Ascending aorta (tissue), 2 donors: ENCODE measurements at places on chromosomes 3 and 15.

DNA sequence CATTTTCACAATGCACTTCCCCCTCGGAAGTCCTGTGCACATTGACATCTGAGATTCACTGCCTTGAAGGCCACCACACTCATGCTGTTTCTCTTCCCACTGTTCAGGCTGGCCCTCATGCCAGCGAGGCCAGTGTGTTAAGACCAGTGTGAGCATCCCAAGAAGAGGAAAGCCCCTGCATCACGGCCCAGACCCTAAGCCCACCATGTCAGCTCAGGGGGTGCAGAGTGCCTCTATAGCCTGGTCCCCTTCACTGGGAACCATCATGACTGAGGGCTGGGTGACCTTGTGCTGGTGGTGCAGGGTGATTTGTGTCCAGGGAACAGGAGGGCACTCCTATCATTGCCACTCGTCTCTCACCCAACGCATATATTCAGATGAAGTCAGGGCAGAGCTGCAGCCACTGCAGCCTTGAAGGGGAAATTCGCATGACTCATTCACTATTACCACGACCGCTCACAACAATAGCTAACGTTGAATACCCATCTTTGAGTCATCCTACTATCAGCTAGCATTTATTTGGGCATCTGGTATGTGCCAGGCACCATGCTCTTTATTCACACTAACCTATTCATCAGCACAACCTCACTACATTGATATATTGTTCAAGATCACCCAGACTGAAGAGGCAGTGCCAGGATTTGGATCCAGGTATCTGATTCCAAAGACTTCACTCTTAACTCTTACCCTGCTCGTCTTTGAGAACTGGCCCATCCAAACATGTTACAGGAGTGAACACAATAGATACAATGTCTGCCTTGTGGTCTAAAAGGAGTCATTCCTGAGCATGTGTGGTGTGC, 58.8 kb upstream of the SLC6A11 start:
- no peaks in the 10 kb centered on the region for H3K27me3 ChIP-seq
- H3K4me3 ChIP-seq: no peak overlapping the region
- no peak for DNase-seq

DNA sequence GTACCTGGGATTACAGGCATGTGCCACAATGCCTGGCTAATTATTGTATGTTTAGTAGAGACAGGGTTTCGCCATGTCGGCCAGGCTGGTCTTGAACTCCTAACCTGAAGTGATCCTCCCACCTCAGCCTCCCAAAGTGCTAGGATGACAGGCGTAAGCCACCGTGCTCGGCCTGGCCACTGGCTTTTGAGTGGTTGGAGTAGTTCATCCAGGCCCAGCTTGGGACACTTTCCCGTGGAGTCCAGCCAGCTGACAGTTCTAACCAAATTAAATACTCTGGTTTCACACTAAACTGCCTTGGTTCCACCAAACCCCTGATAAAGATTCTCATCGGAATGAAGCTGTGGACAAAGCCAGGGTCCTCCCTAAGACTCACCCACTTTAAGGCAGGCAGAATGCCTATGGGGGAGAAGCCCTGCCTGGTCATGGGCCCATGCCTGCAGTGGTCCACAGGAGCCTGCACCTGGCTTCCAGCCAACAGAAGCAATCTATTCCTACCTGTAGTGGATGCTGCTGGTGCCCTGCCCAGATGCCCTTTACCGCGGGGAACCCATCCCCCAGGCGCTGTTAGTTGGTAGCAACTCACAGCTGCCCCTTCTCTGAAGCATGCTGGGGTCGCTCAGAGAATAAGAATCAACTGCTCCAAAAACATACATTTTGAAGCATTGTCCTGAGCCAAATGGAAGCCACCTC, 5.2 kb upstream of the SLC28A1 start:
- H3K4me1 ChIP-seq: peaks cover 6% of the 10 kb centered on the region
- H3K4me3 ChIP-seq: no peak overlapping the region
- DNase-seq: no peak
- no peaks in the 10 kb centered on the region for H3K27me3 ChIP-seq

DNA sequence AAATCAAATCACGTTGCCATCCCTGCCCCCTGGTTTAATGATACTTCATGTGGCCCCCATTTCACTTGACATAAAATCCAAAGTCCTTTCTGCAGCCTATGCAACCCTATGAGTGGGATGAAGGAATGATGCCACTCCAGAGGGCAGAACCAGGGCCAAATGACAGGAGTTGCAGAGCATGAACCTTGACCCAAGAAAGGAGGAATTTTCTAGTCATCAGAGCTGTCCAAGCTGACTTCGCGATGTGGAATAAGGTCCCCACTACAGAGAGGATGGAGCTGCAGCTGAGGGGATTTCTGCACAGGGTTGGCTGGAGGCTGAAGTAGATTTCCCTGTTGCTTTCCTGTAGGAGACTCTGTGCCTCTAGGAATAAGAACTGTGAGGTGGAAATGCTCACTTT, 15.8 kb upstream of the EPHB3 start:
- no peak overlapping the region for H3K4me3 ChIP-seq
- no peaks in the 10 kb centered on the region for H3K36me3 ChIP-seq
- H3K27me3 ChIP-seq: no peaks in the 10 kb centered on the region
- DNase-seq: no peak

GRCh38 chr3:173865900-173866498, 468.5 kb downstream of the NLGN1 start:
- H3K4me3 ChIP-seq: no peak overlapping the region
- no peaks in the 10 kb centered on the region for H3K4me1 ChIP-seq
- no peaks in the 10 kb centered on the region for H3K27me3 ChIP-seq
- no peak overlapping the region for H3K27ac ChIP-seq
- H3K36me3 ChIP-seq: no peaks in the 10 kb centered on the region

DNA sequence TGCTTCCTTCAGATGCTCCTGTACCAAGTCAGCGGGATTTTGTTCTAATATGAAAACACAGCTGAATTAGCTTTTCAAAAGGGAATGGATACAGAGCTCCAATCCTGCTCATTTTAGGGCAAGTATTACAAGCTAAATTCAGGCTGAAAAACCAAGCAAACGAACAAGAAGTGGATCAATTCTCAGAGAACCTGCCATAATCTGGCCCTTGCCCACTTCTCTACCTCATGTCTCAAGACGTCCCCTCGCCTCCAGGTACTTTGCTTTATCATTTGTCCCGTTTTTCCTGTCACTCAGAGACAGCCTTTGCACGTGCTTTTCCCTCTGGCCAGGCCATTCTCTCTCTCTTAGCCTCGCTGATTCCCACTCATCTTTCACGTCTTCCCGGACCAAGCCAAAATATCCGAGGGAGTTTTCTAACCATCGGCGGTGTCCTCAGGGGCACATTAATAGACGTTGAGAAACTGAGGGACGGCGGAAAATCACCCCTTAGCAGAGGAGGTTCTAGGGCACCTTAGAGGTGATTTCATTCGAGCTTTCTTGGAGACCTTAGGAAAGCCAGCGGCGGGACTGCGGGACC, 654 bp downstream of the SUSD5 start:
- H3K4me1 ChIP-seq: no peaks in the 10 kb centered on the region
- H3K27ac ChIP-seq: peak overlapping the region; percentile 89

DNA sequence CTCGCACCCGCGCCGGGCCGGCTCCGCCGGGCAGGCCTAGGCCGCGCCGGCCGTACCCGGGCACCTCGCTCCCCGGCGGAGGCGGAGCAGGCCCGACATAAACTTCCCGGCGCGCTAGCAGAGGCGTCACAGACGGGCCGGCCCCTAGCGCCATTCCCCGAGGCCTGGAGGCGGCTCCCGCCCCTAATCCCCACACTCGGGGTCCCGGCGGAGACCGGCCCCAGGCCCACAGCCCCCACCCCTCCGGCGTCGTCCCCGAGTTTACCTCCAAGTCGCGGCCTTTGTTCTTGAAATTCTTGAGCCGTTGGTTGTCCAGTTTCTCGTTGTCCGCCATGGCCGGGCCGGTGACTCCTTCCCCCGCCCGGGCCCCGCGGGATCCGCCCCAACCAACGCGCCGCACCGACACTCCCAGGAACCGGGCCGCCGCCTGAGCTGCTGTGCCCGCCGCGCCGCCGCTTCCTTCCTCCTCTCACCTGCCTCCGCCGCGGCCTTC, 376 bp downstream of the KPNA4 start:
- peak overlapping the region; percentile 98 for H3K27ac ChIP-seq
- peak; percentile 18 for DNase-seq
- H3K36me3 ChIP-seq: peaks cover 4% of the 10 kb centered on the region
- H3K4me1 ChIP-seq: peaks cover 25% of the 10 kb centered on the region
